ENCODE measurements at places on chromosomes 3 and 15.
A peak's percentile ranks its signal among the peaks of the same experiment; 100 is the strongest.

GRCh38 chr15:42710662-42711061 is 26.3 kb downstream of the CDAN1 start:
- DNase-seq, result no peak

DNA sequence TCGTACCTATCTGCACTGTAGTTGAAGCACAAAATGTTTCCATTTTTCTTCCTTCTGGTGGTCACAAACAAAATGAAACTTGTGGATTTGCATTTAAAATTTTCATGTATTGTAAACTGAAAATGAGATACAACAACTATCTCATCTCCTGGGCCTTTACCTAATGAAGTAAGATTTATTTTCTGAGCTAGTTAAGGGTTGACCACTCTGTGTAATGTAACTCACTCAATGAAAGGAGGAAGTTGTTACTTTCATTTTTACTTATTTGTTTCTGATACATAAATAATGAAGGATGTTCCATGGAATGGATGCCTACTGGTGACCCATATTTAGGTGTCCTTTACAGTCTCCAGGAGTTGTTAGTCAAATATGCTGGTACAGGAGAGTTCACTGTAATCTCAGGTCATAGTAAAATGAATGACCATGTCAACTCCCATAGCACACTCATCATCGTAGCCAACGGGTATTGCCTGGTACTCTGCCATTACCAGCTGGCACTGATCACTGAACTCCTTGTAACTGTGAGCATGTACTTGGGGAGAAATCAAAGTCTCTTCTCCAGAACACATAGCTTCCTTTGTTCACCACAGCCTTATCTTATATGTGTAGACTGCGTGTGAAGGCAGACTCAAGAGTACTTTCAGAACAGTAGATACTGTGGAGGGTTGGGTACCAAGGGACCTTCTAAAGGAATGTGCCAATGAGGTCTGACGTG is 474.2 kb upstream of the ROBO2 start:
- peak; percentile 39 for DNase-seq

- no peak for DNase-seq
These were observed 278.5 kb downstream of the PLOD2 start for GRCh38 chr3:145882436-145882835.

DNA sequence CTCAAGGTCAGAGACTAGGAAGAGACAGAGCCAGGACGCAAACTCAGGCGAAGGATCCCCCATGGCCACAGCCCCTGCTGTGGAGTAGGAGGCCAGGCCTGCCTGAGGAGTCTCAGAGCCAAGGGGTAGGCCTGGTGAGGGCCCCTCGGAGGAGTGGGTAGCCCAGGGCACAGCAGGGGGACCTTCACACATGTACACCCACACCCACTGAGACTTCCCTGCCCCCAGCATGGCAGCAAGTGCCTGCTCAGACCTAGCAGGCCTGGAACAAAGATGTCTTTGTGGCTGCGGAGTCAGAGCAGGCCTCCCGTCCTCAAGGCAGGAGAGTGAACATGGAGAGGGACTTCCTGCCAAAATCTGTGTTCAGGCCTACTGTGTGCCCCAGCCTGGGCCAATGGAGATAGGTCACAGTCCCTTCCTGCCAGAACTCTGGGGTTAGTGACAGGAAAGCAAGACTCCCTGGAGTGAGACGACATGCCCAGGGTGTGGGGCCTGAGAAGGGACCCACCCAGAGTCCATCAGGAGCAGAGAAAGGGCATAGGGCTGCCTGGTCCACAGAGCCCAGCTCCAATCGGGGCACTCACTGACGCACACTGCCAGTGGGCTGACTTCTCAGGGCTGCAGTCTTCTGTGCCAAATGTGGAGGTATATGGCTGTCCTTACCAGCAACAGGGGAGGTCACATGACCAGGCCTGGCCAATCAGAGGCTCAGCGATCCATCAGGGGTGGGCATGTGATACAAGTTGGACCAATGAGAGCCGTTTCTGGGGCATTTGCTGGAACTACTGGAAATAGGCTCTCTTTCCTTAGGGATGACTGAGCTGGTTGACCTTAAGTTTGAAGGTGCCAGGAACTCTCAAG is 2.3 kb downstream of the GRIP2 start:
- DNase-seq, result no peak

DNA sequence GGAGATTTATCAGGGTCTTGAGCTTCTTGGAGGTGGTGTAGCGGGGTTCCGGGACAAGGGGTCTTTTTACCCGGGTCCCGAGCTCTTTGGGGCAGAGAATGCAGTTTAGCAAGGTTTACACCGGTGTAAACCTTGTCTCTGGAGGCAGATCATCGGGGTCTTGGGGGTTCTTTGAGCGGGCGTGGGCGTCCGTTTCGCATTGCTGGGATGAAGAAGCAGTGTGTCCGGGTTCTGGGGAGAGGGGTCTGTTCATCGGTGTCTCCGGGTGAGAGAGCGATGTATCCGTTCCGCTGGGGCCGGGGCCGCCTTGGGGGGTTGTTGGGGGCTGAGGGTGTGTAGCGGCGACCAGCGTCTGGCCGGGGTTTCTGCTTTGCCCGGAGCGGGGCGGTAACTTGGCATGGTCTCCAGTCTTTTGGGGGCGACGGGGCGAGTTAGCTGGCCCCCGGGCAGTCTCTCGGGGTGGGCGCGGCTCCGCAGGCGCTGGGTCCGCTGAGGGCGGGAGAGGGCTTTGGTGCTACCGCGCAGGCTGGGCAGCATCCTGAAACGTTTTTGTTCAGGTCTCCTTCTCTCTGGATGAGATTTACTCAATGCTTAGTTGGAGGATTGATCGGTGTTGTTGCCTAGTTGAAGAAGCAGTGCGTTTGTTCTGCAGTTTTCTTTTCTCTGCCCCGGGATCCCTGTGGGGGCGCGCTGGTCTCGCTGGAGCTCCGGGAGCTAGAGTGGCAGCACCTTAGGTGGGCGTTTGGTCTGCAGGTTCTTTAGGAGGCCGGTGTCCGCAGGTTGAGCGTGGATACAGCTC is 843 bp downstream of the GLCE start:
- no peak for DNase-seq

DNA sequence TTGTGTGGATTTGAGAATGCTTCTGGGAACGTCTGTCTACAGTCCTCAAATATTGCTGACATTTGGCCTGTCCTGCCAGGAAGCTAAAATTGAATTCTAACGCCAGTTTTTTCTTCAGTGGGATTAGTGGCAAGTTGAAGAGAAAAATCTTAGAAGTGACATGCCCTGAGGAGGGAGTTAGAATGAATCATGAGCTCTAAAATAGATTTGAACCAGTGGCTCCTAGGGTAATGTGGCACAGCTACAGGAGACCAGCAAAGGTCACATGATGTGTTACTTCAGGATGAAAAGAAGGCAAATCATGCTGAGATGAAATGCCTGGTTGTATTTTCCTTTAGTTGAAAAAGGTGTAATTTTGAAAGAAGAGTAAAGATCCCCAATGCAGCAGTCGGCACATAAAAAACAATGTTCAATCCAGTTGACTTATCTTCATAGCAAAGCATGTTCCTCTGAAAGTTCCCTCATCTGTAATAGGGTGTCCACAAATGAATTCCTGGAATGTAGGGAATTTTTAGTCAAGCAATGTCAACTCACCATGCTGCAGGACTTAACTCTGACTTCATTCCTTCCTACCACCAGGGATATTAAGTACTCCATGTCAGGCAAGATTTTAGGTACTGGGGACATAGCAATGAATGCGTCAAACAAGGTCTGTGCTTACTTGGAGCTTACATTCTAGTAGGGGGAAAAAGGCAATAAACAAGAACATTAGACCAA is 171.6 kb downstream of the CADPS start:
- no peak for DNase-seq

GRCh38 chr3:51657234-51657633 is 13.8 kb upstream of the TEX264 start:
- DNase-seq, result no peak

DNA sequence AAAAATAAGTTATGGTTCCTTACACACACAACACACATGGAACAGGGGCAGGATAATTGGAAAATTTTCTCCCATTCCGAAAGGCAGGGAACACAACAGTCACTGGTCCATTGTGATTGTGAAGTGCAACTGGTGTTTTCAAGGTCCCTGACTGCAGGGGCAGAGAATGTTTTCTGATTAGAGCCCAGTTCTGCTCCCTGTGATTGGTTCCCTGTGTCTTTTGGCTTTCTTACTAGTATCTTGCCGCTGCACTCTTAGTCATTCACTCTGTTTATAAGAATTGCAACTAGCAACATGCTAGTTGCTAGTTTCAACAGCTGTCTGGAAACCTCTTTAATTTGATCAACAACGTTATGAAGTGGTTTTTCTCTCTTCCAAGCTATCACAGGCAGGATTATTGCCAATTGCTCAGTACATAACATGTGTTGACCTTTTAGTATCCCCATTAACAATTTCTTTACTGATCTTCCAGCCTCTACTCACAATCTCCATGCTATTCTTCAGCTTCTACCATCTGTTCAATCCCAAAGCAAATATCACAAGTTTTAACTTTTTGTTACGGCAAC is 177.5 kb downstream of the EPHA6 start:
- no peak for DNase-seq

GRCh38 chr3:40068636-40069035 is 240.9 kb upstream of the EIF1B start:
- DNase-seq, result no peak

GRCh38 chr3:69200384-69201068 is 78.1 kb upstream of the LMOD3 start:
- no peak for DNase-seq

All from SHP77 treated with DMSO at 0.1 percent for 48 hours (cell line).